ENCODE measurements at places on chromosomes 5 and 9.
A peak's percentile ranks its signal among the peaks of the same experiment; 100 is the strongest.

DNA sequence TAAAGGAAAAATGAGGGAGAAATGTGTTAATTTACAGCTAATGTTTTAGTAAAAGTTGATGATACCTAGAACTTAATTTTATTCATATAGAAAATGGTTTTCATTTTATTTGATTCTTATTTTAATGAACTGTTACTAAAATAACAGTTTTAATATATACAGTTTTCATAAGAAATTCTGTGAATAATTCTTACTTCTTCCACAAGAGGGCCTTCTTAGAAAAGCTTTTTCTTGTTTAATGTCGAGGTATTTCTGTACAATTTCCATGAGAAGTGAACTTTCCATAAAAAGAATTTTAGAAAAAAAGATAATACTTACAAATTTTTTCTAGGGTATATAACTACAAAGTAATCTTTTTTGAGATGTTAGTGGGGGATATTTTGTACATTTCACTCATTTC is 73.9 kb downstream of the KLF9 start:
- no peak for DNase-seq

GRCh38 chr5:59569608-59570334 is 323.8 kb downstream of the PDE4D start:
- DNase-seq: no peak

DNA sequence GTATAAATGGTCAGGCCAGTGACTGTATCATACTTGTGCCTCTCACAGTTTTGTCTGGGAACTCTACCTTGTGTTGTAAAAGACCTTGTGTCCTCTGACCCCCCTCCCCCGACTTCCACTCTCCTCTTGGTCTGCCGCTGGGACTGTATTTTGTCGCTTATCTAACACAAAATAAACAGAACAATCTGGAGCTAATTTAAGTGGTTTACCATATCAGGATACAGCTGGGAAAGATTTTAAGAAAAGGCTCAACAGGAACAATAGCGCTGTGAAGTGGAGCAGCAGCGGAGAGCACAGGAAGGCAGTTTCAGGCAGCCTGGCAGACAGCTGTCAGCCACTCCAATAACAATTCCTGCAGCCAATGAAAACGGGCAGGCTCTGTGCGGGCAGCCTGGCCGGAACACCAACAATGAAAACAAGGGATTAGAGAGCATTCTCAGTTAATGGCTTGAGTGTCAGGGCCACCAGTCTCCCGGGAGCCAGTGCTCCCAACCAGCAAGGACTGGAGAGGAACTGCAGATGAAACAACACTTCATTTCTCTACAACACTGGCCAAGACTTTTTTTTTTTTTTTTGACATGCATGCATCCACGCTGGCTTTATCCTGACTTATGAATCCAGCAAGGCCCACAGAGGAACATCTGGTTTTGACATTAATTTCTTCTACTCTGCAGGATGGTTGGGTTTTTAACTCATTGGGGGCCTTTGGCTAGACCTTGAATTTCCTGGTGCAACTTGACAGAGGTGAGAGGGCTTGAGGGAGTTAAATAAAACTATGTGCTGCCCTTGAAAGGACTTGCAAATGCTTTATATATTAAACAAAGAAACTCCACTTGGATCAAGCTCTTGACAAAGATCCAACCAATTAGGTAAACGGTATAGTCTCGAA is 76.7 kb downstream of the ARSB start:
- DNase-seq: peak; percentile 91

DNA sequence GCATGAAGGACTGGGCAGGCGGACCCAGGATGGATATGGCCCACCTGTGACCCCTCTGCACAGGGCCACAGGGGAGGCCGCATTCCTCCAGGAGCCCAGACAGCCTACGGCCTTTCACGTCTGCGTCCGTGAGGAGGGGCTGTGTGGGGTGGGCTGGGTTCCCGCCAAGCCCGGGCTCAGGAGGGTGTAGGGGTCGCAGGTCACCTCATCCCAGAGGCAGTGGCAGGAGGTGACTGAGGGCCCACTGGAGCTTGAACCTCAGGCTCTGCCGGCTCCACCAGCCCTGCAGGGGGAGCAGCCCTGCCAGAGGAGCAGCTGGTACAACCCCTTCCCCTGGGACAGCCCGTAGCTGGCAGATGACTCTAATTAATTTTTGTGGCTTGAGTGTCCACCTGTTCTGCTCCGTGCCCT is 40.7 kb upstream of the CACNA1B start:
- no peak for DNase-seq

- no peak for DNase-seq
Measured at GRCh38 chr9:91043056-91043810, 241.6 kb downstream of the SYK start.

DNA sequence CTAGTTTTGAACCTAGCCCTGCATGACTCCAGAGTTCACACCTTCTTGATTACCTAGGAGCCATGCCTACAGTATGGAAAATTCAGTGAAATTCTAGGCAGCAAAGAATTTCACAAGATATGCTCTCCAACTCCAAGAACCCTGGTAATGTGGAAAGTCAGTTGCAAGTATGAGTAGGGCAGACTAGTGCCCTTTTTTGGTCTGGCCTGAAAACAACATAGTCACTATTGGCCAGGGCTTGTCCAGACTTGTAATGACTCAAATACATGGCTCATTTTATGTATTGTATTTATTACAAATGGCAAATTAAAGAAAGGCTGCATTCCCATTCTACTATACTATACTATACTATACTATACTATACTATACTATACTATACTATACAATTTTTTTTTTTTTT is 160.4 kb downstream of the ESM1 start:
- no peak for DNase-seq

- DNase-seq: no peak
Measured at GRCh38 chr9:137188086-137188489, 272 bp downstream of the ANAPC2 start.

Data from DMS153 (cell line).